ENCODE measurements at places on chromosomes 2 and 18.

DNA sequence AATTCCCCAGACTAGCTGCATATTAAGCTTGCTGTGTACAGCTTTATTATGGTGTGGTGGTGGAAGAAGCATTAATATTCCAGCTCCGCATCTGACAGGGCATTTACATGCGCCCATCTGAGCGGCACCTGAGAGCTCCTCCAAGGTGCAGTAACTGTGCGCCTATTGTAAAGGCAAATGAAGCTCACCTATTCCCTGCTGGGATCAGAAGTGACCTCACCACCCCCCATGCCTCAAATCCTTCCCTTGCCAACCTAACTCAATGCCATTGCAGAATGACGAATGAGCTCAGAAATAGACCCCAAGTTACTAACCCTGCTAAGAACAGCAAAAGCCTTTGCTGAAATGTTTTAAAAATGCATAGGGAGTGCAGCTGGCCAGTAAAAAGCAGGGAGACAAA is 14.3 kb downstream of the BCL11A start:
- no peak for DNase-seq

DNA sequence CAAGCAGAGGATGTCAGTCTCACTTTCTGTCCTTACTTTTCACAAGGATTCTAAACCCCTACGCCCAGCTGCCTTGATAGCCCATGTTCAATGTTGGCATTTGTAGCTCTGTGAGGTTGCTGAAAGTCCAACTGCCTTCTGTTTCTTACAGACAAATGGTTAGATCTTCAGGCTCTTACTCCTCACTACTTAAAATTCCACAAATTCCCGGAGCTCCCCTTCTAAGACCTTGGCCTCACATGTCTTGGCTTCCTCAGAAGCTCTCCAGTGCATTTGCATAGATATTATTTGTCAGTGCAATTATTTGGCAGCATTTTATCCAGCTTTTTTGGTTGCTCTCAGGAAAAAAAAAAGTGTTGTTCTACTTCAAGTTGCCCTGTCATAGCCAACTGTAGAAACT is 453.7 kb upstream of the CELF4 start:
- no peak for DNase-seq

GRCh38 chr18:37577051-37577611 is 11.5 kb upstream of the CELF4 start:
- DNase-seq: no peak

DNA sequence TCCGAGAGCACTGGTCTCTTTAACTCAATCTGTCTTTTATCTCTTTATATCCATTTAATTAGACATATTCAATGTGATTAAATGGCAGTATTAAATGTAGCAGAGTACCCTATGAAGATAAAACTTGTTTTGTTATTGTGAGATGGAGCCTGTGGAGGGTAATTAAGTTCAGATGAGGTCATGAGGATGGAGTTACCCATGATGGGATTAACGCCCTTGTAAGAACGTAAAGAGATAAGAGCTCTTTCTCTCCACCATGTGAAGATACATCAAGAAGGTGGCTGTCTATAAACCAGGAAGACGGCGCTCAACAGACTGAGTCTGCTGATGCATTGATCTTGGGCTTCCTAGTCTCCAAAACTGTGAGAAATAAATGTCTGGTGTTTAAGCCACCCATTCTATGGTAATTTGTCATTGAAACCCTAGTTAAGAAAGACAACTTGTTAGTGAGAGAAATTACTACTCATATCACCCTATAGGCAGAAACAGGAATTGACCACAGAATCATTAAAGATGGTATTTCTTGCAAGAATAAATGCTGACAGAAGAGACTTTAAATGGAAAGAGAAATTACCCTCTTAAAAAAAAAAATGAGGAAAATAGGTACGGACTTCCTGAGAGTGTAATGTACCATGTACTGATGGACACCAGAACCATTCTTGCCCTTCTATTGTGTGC is 738.7 kb upstream of the CHAC2 start:
- no peak for DNase-seq

DNA sequence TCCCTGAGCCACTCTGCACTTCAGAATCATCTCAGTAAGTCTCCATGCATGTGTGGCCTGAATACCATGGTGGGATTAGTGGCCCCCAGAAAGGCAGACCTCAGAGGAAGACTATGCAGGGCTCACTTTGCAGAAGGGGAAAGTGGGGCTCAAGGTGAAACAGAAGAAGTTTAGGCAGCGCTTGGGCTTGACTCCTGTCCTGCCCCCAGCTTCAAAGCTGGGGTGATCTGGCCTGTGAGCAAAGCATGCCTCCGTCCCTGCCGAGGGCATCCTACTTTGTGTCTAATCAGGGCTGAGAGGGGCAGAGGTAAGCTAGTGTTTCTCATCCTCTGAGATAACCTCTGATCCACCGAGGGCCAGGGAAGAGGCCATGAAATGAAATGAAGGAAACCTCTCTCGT is 7.9 kb downstream of the CAPN13 start:
- DNase-seq: no peak

GRCh38 chr2:191240871-191241270 is 4.3 kb upstream of the MYO1B start:
- DNase-seq: no peak

GRCh38 chr2:129673847-129674711 is 305.4 kb upstream of the RAB6C start:
- no peak for DNase-seq

DNA sequence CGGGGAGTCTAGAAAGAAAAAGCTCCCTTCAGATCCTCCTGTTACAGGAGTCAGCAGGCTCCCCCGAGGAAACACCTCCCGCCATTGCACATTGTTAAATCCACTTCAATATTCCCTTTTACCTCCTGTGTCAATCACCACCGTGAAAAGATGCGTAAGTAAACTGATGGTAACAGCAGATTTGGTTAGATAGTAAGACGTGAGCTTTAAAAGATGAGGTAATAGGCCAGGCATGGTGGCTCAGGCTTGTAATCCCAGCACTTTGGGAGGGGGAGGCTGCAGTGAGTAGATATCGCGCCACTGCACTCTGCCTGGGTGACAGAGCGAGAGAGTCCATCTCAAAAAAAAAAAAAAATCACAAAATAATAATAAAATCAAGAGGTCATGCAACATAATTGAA is 15.2 kb upstream of the NCL start:
- no peak for DNase-seq

All from stimulated activated CD8-positive, alpha-beta memory T cell treated with anti-CD3 and anti-CD28 coated beads, Interleukin-2, amount 100 ng/mL, for 48 hours (primary cell).